RCC 7860 (cell line): ENCODE measurements at places on chromosomes 2 and 18.

- DNase-seq: no peak
Observed at GRCh38 chr2:40225670-40226210, 226.2 kb downstream of the SLC8A1 start.

DNA sequence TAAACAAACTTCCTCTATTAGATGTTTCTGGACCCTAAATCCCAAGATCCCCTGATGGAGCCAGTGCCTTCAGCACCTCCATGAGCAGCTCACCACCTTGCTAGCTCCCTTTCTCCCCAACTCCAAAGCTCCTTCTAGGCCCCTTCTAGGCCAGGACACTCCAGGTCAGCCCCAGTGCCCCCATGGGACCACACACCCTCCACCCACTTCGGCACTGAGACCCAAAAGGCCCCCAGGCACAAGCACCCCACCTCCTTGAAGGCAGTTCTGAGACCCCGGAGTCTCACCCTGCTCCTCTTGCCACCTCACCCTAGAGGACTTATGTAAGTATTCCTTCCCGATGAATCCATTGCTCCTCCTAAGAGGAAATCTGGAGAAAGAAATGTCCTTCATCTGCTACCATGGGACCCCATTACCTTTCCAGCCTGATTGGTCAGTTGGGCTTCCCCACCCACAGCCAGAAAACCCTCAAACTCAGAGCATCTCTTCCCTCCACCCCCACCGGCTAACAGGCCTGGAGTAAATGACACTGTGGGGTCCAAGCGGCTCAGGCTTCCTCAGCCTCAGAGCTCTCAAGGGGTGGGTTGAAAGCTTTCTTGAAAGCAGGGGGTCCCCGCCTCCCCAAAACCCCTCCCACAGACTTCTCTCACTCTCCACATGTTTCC is 9.8 kb upstream of the ARMC9 start:
- DNase-seq: no peak

- DNase-seq: no peak
Observed at GRCh38 chr2:28322456-28322855, 70.2 kb upstream of the FOSL2 start.

- DNase-seq: no peak
Observed at GRCh38 chr18:74446178-74446577, 10.9 kb downstream of the DIPK1C start.

DNA sequence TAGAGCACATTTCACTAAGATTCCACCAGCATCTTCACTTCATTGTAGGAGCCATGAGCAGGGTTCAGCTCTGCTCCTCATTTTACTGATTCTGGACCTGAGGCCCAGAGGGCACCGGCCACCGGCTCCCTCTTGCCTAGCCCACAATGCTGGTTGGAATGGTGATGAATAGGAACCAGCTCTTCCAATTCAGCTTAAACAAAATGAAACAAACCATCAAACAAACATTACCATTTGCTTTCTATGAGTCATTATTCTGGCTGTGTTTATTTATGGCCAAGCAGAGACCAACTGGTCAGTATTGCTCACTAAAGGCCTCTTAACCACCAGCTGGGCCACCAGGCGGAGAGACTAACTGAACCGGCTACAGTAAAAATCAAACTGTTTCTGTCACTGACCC is 176.7 kb downstream of the MTX2 start:
- peak; percentile 46 for DNase-seq

GRCh38 chr2:121184248-121184862 is 100.6 kb downstream of the TFCP2L1 start:
- DNase-seq: no peak

DNA sequence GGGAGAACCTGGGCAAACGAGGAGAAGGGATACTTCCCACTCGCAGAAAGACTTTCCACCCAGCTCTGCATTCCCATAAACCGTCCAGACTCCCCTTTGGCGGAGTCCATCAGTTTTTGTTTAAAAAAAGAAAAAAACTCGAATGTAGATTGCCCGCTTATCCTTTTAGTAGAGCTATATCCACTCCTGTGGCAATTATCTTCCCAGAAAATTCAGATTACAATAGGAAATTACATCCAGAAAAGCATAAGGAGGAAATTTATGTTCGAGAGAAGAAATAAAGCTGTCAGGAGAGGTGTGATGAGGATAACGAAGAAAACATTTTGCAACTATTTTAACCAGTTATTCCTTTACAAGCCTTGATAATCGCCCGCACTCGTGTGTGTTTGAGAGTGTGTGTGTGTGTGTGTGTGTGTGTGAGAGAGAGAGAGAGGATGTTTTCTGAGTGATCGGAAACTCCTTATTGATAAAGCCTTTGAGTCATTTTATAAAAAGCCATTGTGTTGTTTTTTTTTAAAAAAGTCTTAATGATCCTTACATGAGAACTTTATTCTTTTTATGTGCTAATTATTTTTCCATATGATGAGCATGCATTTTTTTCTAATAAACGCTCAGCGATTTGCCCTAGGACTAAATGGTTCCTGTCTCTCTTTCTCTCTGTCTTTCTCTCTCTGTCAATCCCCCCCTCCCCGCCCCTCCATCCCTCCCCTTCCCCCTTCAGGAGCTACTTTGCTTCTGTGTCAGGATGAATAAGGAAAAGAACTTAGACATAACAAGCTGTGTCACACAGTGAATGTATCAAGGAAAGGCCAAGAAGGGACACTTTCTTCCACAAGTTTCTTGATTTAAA is 1.1 kb upstream of the PPP3R1 start:
- DNase-seq: no peak

DNA sequence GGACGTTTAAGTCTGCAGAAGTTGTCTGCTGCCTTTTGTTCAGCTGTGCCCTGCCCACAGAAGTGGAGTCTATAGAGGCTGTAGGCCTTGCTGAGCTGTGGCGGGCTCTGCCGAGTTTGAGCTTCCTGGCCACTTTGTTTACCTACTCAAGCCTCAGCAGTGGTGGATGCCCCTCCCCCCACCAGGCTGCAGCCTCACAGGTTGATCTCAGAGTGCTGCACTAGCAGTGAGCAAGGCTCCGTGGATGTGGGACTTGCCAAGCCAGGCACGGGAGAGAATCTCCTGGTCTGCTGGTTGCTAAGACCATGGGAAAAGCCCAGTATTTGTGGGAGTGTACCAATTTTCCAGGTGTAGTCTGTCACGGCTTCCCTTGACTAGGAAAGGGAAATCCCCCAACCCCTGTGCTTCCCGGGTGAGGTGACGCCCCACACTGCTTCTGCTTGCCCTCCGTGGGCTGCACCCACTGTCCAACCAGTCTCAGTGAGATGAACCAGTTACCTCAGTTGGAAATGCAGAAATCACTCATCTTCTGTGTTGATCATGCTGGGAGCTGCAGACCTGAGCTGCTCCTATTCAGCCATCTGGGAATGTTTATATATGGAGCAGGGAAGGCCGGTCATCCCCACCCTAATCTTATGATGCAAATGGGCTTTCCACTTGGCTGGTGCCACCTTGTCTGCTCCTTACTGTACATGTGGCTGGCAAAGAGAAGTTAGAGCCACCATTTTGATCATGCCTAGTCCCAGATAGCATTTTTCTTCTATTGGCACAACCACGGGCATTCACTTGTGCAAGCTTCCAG is 156.9 kb upstream of the ITGA6 start:
- peak; percentile 20 for DNase-seq

DNA sequence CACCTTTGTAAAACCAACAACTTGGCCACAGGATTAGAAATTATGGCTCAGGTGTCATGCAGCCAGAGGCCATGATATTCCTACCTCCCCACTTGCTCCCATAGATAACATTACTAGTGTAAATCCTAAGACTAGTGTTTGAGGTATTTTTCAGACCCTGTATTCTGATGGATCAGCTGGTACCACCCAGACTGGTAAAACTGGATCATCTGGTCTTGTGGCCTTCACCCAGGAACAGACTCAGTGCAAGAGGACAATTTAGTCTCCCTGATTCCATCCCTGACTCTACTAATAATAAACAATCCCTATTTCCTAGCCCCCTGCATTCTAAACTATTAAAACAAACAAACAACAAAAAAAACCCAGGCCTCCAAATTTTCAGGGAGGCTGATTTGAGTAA is 121.0 kb downstream of the ALPK2 start:
- DNase-seq: no peak

DNA sequence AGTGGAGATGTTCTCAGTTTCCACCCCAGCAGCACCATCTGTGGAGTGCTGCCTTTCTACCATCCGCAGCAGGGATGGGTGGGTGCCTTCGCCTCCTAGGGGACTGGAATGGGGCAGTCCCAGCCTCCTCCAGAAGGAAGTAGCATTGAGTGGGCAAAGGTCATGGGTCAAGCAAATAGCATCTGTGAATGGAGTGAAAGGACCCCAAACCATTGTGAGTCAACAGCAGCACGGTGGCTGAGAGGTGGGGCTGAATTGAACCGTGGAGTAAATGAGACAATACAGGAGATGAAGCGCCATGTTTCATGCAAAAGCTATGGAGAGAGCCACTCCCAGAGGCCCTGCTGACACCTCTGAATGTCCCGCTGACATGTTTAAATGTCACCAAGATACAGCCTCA is 9.7 kb downstream of the GPR55 start:
- no peak for DNase-seq

GRCh38 chr2:233680361-233681045 is 1.2 kb upstream of the UGT1A7 start:
- DNase-seq: no peak

GRCh38 chr2:217707131-217707611 is 295.6 kb downstream of the TNS1 start:
- DNase-seq: no peak

DNA sequence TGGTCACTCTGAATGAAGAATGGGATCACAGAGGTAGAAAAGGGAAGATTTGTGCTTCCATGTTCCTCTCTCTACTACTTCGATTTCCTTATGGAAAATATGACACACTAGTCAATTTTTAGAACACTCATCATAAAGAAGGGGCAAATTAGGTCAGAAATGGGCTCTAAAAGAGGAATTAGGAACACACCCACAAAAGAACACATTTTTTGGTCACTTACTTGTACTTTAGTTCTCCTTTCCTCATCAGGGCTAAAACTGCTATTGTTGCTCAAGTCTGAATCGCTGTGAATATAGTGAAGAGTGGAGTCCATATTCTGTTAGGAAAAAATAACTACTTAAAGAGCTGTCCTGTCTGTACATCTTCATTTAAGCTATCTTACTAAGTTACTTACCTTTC is 52.6 kb downstream of the PPP4R1 start:
- no peak for DNase-seq

DNA sequence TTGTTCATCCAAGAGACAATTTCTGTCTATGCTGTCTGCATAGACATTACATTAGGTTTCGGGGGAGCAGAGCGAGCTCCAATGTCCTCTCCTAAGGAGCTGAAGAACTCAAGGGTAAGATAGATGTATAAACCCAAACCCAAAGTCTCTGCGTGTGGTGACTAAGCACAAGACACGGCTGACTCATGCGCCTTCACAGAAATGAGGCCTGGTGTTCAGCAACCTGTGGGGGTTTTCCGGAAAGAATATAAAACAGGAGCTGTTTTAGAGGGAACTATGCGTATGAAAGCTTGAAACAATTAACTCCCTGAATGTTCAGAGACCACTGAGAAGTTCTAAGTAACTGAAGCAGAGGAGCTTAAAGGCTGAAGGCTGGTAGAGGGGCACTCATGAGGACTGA is 154.7 kb downstream of the SOX11 start:
- DNase-seq: no peak

DNA sequence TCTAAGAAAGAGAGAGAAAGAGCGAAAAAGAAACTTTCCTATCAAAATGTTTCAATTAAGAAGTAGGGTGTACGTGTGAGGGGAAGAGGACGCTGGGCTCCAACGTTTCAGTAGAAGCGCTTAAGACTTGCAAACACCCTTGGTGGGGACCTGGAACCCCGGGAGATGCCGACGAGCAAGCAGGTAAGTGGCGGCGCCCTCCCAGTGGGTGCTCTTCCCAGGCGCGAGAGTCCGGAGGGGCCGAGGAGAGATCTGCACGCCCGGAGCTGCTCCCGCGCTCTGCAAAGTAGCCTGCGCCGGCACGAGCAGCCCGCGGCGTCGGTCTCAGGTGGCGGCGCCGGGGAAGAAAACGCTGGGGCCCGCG is 678 bp upstream of the OTX1 start:
- no peak for DNase-seq

GRCh38 chr2:217523286-217523685 is 479.5 kb downstream of the TNS1 start:
- DNase-seq: no peak

DNA sequence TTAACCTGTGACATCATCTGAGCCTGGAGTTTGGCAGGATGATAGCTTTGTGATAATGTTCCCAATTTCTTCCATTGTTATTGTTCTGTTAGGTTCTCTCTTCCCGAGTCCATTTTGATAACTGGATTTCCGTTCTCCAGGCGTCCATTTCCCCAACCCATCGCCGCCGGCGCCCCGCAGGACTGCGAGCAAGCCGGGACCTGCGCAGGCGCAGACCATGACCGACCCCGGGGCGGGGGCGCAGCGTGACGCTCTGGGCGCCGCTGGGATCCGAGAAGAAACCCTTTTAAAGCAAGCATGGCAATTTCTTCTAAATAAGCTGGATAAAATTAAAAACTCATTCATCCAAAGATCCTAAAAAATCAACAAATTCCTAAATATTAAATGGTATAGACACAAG is at the start of gene SLC25A52:
Gene SLC25A52, minus strand, starts transcription at position 186 of the 400 bp plus-strand sequence. CDS start 219 bp downstream, outside the sequence.
- no peak for DNase-seq
